Panc1 (cell line): ENCODE measurements at places on chromosomes 2 and 18. TPM values are rescaled to one million over a fixed set of nuclear protein-coding genes. Genes with fewer than 3 reads are reported as not detected.

THOC1 gene
- 33.3 TPM for total RNA-seq

WDR75 gene
- total RNA-seq: 58.3 TPM

ZNF396 gene
- total RNA-seq: 2.8 TPM

OR6B2 gene
- total RNA-seq: not detected

PARD6G gene
- 5.2 TPM for total RNA-seq

ERFE gene
- total RNA-seq: 10.3 TPM

STARD6 gene
- not detected for total RNA-seq

PAX3 gene
- not detected for total RNA-seq

GRHL1 gene
- 4.7 TPM for total RNA-seq
